ENCODE measurements at places on chromosomes 4 and X.

- no peak for DNase-seq
Measured at GRCh38 chrX:80808881-80809411, 731 bp downstream of the BRWD3 start.

DNA sequence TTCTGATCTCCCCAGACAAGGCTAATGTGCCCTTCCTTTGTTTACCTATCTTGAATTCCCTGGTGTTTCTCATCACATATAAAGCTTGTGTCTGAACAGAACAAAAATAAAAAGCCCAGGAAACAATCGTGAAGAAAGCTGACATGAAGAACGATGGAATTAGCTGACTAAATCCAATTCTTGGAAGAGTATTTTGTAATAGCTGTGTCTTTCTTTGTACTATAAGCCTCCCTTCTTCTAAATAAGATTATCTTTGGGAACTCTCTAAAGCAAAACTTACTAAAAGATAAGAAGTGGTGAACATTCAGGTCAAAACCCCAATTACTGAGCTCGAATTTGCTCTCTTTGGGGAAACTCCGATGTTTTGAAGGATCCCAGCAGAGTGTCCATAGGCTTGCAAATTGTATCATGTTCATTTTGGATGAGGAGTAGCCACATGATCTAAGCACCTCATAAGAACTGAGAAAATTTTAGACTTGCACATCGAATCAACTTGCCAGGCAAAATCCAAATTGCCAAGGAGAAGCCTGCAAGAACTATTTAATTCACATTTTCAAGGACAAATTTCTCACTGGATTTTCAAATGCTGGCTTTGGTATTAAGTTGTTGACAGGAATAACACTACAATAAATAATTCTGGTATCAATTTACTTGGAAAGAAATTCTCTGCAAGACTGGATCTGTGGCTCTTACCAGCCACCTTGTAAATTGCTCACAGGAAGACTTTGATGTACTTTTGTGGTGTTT lies 106.2 kb downstream of the LNX1 start:
- DNase-seq: no peak

- no peak for DNase-seq
Measured at GRCh38 chr4:140686796-140687195, 69.4 kb downstream of the TBC1D9 start.

- no peak for DNase-seq
Measured at GRCh38 chr4:88043001-88043400, 35.6 kb downstream of the PKD2 start.

DNA sequence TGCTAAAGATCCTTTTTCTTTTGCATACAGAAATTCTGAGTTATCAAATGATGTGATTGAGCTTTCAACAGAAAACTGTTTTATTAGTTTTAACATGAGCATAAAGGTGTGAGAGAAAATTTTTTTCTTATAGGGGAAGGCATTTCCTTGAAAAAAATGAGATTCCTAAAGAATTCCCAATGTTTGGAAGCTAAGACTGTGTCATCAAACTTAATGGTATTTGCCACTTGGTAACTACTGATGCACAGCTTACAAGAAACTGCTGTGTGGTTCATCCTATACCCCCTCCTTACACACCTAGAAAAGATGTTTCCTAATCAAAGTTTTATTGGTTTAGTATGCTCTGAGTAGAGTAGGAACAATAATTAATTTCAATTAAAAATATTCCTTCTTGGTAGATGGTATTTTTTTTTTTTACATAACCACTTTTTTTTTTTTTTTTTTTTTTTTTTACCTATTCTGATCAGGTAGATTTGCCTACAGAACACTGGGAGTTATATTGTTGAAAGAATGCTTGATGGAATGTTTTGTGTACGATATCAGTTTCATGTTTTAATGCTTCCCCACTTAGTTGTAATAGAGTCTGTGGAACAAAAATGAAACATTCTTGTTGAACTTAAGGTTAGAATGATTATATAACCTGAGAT lies 6.0 kb downstream of the PTPN13 start:
- DNase-seq: no peak

- no peak for DNase-seq
Measured at GRCh38 chr4:170274616-170275015, 184.9 kb upstream of the AADAT start.

- DNase-seq: peak; percentile 46
Measured at GRCh38 chrX:120308959-120309872, 2.0 kb downstream of the TMEM255A start.

DNA sequence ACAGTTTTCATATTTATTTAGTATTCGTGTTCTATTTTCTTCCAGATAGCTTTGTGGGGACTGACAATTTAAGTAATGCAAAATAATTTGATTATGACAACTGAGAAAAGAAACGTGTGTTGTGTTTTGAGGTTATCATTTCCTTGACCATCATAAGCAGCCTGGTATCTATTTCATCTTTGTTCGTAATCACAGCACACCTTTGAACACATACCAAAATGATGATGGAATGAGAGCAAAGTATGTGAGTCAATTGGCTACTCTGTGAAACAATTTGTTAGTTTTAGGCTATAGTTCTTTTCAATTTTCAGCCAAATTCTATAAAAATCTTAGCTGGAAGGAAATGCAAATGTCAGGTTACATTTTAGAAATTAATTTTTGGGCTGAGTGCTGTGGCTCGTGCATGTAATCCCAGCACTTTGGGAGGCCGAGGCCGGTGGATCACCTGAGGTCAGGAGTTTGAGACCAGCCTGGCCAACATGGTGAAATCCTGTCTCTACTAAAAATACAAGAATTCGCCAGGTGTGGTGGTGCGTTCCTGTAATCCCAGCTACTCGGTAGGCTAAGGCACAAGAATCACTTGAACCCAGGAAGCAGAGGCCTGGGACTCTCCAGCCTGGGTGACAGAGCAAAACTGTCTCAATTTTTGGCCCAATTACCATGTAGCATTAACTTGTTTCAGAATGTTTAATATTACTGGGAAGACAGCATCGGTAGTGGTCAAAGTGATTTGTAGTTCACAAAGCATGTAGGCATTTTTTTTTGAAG lies 1.1 kb upstream of the DUSP21 start:
- no peak for DNase-seq

GRCh38 chr4:42361456-42361855 lies 35.8 kb upstream of the SHISA3 start:
- no peak for DNase-seq

DNA sequence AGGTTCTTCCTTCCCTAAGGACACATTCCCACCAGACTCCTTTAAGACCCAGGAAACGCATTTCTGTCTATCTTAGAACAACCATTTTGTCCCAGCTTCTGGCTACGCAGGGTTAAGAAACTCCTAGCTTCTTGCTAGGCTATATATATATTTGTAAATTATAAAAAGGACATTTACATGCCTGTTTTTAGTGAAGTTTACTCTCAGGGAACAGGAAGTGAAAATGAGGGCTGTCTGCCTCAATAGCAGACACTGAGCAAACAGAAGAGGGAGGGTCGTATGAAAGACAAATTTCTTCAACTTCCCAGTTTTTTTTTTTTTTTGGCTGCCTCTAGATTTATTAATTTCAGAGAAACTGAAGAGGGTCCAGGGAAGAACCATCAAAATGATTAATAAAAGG lies 9.3 kb upstream of the FRMPD3 start:
- no peak for DNase-seq

DNA sequence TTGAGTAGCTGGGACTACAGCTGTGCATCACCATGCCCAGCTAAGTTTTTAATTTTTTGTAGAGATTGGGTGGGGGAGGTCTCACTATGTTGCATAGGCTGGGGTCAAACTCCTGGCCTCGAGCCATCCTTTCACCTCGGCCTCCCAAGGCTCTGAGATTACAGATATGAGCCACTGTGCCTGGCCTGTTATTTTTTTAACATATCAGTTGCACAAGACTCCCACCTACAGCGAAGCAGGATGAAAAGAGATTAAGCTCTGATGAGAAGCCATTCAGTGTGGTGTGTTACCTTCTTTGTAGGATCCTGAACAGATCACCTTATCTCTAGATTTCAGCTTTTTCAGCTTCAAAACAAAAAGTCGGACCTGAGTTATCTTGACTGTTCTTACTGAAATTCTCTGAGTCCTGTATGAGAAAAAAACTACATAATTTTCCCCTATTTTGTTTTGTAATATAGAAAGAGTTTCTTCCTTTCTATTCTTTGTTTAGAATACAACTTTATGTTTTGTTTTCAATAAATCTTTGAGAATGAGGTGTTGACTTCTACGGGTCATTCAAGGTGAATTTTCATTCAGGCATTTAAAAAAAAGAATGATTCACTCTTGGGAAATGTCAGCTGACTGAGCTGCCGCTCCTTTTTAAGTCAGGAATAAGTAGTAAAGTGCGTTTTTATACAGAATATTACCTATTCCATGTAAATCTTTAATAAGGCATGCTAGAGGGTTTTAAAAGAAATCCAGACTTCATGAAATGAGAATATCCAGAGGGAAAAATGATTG lies 134.6 kb downstream of the ARSF start:
- DNase-seq: no peak

GRCh38 chrX:14528629-14529289 lies 577 bp upstream of the GLRA2 start:
- peak; percentile 21 for DNase-seq

DNA sequence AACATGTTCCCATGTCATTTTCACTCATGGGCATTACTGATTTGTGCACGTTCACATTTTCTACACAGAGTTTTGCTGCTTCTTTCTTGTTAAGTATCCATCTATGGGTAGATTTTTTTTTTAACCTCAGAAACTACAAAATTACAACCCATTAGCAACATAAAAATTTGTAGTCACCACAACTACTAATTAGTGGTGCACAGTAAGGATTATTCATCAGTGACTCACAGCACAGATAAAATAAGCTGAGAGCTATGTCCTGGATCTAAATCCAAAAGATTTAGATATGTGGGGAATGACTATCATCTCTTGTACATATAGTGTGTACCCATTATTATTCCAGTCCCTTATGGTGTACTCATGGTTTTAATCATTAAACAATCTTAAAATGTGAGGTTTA lies 19.7 kb upstream of the AMELX start:
- DNase-seq: no peak

GRCh38 chr4:26020083-26020668 lies 106.2 kb downstream of the SMIM20 start:
- DNase-seq: no peak

- DNase-seq: no peak
Measured at GRCh38 chrX:110924871-110925270, 129.3 kb upstream of the CHRDL1 start.

DNA sequence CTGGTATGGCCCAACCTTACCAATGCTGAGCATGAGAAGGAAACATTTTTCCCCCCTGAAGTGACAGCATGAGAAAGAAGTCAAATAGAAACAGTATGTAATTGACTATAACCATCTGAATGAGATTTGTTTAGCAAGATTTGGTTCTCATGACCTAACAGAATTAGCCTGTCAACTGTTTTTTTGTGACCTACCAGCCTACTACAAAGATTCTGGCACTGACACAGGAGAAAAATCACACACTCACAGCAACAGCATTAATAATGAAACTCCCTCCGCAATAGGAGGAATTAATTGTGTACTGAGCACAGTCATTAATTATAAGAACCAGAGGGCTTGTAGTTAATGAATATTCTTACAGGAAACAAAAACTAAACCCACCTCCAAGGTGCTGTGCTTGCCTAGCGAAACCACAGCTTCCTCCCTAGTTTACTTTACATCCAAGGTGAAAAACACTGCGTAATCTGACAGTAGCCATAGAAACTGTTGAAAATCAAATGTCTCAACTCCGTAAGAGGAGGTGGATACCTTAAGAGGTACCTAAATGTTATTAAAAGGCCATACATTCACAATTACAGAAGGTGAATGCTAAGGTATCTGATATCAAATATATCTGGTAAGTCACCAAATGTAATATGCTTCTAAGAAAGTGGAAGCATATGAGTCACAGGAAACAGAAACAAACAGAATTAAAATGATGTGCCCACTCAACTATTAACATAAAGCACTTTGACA lies 34.9 kb downstream of the MMRN1 start:
- DNase-seq: no peak

- DNase-seq: no peak
Measured at GRCh38 chr4:13700021-13700857, 72.7 kb upstream of the BOD1L1 start.

GRCh38 chr4:133866328-133866699 lies 335.3 kb downstream of the PABPC4L start:
- no peak for DNase-seq

DNA sequence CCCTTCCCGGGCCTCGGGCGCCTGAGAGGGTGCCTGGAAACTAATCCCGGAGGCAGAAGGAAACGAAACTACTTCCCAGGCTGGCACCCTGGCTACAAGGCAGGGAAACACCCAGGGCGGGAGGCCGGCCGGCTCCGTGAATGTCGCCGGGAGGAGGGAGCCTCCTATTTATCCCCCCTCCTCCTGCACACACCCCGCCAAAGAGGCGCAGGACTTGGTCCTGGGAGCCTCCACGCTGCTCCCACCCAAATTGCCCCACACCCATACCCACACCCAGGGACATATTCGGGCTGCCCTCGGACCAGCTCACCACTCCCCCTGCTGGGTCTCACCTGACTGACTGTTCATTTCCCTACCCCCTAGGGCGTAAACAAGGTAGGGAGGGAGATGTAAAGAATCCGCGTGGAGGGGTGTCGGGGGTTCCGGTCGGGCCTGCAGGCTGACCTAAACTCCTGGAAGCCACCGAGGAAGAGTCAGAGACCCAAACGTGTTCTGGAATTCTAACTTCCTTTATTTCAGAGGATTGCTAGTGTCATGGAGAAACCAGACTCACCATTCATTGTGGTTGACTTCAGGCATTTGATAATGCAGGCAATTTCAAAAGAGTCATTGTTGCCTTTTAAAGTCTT lies at the start of gene BTC:
TSS of gene BTC (minus strand) at position 142 of the 629 bp plus-strand sequence. CDS start 198 bp downstream, outside the sequence.
- no peak for DNase-seq

DNA sequence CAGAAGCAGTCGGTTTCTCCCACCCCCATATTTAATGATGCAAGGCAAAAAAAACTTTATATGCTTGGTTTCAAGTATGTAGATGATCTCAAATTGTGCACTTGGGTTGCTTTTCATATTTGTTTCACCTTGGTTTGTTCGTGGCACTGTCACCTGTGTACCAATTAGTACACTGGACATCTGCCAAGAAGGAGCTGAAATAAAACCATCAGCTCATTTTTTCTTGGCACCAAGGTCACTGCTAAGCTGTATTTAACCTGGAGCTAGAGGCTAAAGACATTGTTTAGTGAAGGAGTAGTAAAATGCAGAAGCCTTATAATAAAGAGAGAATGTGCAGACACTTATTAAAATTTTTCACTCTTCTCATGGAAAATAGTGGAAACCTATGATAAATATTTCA lies 430.8 kb downstream of the ARHGAP24 start:
- DNase-seq: no peak

- DNase-seq: no peak
Measured at GRCh38 chr4:52760256-52760655, 9.0 kb upstream of the ERVMER34-1 start.

- DNase-seq: no peak
Measured at GRCh38 chrX:103562801-103563200, 22.5 kb upstream of the TCEAL4 start.

DNA sequence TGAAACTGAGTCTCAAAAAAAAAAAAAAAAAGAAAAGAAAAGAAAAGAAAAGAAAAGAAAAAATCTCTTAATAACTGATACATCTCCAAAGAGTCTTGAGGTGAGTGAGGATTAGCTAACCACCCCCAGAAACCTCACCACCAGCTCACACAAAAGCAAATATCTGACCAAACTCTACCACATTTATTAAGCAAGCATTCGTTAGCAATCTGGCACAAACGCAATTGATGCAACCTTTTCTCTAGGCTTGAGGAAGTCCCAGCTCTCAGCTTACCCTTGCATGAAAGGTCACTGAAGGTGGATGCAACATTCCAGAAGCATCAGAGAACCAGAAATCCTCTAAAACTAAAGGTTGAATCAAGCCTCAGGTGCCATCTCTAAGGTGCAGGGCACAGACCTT lies 231.9 kb upstream of the BCOR start:
- no peak for DNase-seq

GRCh38 chr4:11805842-11806241 lies 377.1 kb upstream of the HS3ST1 start:
- no peak for DNase-seq

- no peak for DNase-seq
Measured at GRCh38 chrX:17412692-17413091, 37.7 kb downstream of the NHS start.
